ENCODE measurements at places on chromosomes 13 and 19.

DNA sequence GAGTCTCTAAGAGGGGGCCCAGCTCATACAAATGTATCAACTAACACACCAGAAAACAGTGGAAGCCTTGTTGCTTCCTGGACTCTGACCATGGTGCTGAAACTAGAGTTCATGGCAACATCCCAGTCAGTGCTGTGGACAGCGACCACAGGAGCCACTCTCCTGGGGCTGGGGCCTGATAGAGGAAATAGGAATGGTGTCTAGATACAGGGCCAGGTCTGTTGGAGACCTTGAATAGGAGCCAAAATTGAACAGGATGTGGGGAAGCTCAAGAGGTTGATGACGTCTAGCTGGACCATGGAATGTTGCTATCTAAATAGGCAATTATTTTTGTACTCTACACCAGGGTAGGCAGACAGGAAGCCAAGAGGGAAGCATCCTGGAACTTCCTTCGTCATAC, 21.7 kb downstream of the LILRB4 start:
- DNase-seq, result no peak

DNA sequence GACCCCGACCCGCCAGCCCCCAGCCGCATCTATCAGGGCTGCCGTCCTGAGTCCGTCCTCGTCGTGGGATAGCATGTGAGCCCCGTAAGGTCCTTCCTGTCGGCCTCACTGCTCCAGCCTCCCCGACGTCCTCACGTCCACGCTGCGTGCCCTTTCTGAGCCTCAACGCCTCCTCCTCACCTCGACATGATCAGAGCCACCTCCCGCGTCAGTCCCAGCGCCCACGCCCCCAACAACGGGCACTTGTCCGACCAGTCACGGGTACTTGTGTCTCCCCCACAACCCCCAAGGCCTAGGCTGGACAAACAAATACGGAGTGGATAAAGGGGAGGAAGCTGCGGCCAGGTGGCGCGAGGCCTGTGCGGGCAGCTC, 665 bp downstream of the ZNF497 start:
- no peak for DNase-seq

DNA sequence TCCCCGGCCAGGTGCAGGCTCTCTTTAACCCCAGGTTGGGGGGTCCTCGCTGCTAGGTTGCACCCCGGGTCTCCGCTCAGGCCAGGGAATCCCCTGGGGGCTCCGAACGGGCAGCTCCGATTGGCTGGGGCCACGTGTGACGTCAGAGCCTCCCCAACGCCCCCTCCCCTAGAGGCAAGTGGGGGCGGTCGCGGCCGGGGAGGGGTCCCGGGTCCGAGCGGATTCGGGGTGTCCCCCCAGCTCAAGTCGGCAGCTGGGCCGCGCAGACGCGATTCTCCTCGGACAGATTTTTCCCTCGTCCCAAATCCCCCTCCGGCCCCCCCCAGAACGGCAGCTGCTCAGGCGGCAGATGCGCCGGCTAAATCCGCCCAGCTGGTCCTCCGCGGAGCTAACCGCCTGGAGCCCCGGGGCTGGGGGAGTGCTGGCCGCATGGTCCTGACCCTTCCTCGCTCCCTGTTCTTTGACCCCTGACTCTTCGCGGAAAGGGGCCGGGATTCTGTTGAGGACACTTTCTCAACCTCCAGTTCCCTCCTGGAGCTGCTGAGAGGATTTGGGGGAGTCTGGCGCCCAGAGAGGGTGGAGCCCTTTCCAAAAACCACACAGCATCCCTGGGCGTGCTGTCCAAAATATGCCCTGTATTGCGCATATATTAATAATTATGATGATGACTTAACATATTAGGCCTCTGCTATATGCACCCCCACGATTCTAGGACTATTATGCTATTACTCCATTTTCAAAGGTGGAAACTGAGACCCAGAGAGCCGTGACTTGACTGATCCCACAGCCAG, 25.4 kb upstream of the SEMA6B start:
- no peak for DNase-seq

- DNase-seq, result peak; percentile 88
Observed at GRCh38 chr19:49850487-49851342, at the start of gene PTOV1. Gene PTOV1, plus strand, starts transcription at chr19:49851159.

DNA sequence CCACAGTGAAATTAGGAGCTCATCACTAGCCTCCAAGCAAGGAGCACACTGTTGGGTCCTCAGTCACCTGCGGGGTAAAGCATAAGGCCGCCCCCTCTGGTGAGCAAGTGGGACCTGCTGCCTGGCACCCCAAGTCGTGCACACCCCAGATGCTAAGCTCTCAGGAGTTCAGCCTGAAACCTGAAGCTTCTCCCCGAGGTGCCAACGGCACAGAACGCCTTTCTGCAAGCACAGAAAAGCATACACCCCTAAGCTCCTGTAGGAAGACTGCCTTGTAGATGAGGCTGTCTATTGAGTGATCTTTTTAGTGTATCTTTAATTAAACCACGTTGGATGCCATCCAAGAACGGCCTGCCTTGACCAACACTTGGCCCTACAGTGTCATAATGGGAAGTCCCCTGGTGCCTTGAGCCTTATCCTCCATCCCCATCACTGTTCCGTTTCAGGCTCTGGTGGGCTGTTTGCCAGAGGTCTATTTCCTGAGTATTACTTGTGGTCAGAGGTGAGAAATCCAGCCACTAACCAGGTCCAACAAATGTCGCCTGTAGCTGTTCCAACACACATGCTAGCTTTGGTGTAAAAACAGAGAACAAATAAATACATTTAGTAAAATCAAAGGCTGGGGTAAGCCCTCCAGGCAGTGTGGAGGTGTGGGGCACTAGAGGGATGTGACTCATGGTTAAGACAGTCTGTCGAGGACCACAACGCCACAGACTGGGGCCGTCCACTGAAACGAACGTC, 44.8 kb downstream of the C13orf42 start:
- DNase-seq, result no peak

DNA sequence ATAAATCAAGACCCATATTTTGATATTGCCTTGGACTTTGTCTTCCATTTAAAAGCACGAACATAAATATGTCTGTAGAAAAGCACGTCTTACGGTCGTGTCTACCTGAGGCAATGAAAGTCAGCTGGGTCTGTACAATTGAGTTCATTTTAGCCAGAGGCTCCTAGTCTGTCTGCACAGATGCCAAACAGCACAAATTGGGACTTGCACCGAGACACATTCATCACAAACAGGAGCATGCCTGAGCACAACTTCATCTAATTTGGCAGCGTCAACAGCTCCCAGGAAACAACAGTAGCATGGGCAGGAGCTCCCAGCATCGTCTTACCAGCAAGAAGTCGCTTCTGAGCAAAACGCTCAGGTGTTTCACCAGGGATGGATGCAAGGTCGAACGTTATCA, 687.0 kb downstream of the EFNB2 start:
- DNase-seq, result no peak

- DNase-seq, result no peak
Observed at GRCh38 chr19:2949939-2950285, 5.1 kb upstream of the ZNF77 start.

All from hippocampal formation (tissue), 2 donors.